ENCODE measurements at places on chromosomes 11 and 22.
A peak's percentile ranks its signal among the peaks of the same experiment; 100 is the strongest.

GRCh38 chr11:1532014-1532586, 40.0 kb downstream of the DUSP8 start:
- H3K27ac ChIP-seq: peak overlapping the region; percentile 84
- H3K36me3 ChIP-seq: no peaks in the 10 kb centered on the region
- H3K4me1 ChIP-seq: peaks cover 28% of the 10 kb centered on the region
- H3K27me3 ChIP-seq: no peaks in the 10 kb centered on the region
- DNase-seq: no peak

DNA sequence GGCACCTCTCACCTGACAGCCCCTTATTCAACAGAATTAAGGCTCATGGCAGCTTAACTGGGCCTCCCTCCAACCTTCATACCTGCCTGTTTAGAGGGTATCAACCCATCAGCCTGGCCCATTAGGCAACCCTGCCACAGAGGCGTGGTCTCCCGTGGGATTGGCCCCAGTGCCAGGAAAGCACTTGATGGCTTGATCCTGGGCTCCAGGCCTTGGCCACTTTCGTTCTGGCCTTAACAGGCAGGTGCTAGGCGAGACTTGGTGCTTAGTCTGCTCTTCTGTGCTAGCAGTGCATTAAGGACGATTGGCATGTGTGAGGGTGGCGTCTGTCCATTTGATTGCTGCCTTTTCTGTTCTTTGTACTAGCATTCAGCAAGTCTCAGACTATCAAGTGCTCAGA, 75.2 kb downstream of the CABIN1 start:
- H3K27me3 ChIP-seq: no peaks in the 10 kb centered on the region
- DNase-seq: no peak
- H3K4me3 ChIP-seq: no peak overlapping the region
- H3K4me1 ChIP-seq: peaks cover 6% of the 10 kb centered on the region
- no peak overlapping the region for H3K27ac ChIP-seq
- H3K36me3 ChIP-seq: peaks cover 10% of the 10 kb centered on the region

GRCh38 chr11:38046571-38047135, 1448.6 kb upstream of the RAG2 start:
- no peak overlapping the region for H3K4me3 ChIP-seq
- H3K36me3 ChIP-seq: no peaks in the 10 kb centered on the region
- no peaks in the 10 kb centered on the region for H3K27me3 ChIP-seq
- H3K4me1 ChIP-seq: no peaks in the 10 kb centered on the region
- H3K27ac ChIP-seq: no peak overlapping the region
- no peak for DNase-seq

DNA sequence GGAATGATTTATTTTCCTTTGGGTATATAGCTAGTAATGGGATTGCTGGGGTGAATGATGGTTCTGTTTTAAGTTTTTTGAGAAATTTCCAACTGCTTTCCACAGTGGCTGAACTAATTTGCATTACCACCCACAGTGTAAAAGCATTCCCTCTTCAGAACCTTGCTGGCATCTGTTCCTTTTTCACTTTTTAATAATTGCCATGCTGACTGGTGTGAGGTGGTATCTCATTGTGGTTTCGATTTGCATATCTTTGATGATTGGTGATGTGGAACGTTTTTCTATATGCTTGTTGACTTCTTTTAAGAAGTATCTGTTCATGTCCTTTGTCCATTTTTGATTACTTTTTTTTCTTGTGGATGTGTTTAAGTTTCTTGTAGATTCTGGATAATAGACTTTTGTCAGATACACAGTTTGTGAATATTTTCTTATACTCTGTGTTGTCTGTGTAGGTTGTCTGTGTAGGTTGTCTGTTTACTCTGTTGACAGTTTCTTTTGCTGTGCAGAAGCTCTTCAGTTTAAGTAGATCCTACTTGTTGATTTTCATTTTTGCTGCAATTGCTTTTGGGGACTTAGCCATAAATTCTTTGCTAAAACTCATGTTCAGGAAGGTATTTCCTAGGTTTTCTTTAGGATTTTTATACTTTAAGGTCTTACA, 291.8 kb upstream of the DDI1 start:
- no peak overlapping the region for H3K27ac ChIP-seq
- peaks cover 3% of the 10 kb centered on the region for H3K4me1 ChIP-seq
- DNase-seq: no peak
- H3K4me3 ChIP-seq: no peak overlapping the region
- H3K27me3 ChIP-seq: no peaks in the 10 kb centered on the region

- H3K36me3 ChIP-seq: peaks cover 2% of the 10 kb centered on the region
- peaks cover 48% of the 10 kb centered on the region for H3K27me3 ChIP-seq
- no peak overlapping the region for H3K27ac ChIP-seq
- no peak overlapping the region for H3K4me3 ChIP-seq
- DNase-seq: no peak
- H3K4me1 ChIP-seq: no peaks in the 10 kb centered on the region
These were observed 56.1 kb upstream of the UBASH3B start for GRCh38 chr11:122599434-122599833.

DNA sequence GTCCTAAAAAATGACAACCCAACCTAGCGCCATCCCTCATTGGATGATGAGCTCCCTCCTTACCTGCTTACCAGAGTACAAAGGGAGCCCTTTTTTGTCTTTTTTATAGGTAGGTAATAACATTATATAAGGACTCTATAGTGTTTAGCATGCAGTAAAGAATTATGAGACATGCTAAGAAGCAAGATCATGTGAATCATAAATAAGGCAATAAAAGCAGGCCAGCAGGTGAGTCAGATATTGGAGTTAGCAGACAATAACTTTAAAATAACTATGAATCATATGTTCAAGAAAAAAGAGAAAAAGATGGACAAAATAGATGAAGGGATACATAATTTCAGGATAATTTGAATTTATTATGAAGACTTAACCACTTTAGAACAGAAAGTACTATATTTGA, 81.5 kb downstream of the GRK3 start:
- H3K4me3 ChIP-seq: no peak overlapping the region
- no peak overlapping the region for H3K27ac ChIP-seq
- peaks cover 5% of the 10 kb centered on the region for H3K36me3 ChIP-seq
- DNase-seq: no peak
- H3K27me3 ChIP-seq: peaks cover 28% of the 10 kb centered on the region
- H3K4me1 ChIP-seq: no peaks in the 10 kb centered on the region

DNA sequence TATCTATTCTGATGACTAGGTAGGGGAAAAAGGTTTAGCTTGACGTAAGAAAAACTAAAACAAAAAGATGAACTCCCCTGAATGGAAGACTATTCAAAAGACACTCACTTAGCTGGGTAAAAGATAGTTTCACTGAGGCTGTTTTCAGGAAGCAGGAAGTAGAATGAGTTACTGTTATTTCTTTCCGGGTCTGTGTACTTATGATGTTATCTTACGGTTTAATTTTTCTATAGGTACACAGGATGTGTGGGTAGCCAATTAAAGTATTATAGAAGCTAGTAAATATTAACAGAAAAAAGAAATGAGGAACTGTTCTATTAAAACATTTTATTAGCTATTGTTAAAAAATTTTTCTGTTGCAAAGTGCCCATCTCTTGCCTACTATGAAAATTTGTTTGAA, 45.8 kb upstream of the MMP7 start:
- peaks cover 4% of the 10 kb centered on the region for H3K36me3 ChIP-seq
- DNase-seq: no peak
- no peaks in the 10 kb centered on the region for H3K27me3 ChIP-seq
- no peak overlapping the region for H3K4me3 ChIP-seq

DNA sequence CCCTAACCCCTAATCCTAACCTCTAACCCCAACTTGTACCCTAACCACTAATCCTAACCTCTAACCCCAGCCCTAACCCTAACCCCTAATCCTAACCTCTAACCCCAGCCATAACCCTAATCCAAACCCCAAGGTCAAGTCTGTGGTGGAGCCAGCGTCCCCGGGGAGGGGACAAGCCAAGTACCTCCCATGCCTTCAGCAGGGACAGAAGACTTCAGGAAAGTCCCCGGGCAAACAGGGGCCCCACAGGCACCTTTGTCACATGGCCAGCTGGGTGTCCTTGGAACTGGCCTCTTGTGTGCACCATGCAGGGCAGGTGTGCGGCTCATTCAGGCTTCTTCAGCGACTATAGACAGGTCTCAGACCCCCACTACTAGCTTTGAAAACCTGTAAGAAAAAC, 555.8 kb downstream of the BRD1 start:
- no peaks in the 10 kb centered on the region for H3K4me1 ChIP-seq
- H3K36me3 ChIP-seq: no peaks in the 10 kb centered on the region
- H3K4me3 ChIP-seq: no peak overlapping the region
- H3K27ac ChIP-seq: no peak overlapping the region
- DNase-seq: no peak
- H3K27me3 ChIP-seq: peaks cover 64% of the 10 kb centered on the region

- no peak for DNase-seq
- peaks cover 17% of the 10 kb centered on the region for H3K4me1 ChIP-seq
- H3K27ac ChIP-seq: no peak overlapping the region
These were observed 8.6 kb downstream of the DNHD1 start for GRCh38 chr11:6505577-6506240.

- peak overlapping the region; percentile 36 for H3K4me3 ChIP-seq
- H3K27me3 ChIP-seq: peaks cover 10% of the 10 kb centered on the region
- no peak overlapping the region for H3K27ac ChIP-seq
- H3K4me1 ChIP-seq: no peaks in the 10 kb centered on the region
These were observed 65.0 kb upstream of the TMEM45B start for GRCh38 chr11:129750343-129751292.

GRCh38 chr22:19933341-19934241, 8.0 kb upstream of the COMT start:
- H3K4me1 ChIP-seq: peaks cover 5% of the 10 kb centered on the region
- H3K27ac ChIP-seq: no peak overlapping the region
- DNase-seq: no peak
- H3K4me3 ChIP-seq: no peak overlapping the region

DNA sequence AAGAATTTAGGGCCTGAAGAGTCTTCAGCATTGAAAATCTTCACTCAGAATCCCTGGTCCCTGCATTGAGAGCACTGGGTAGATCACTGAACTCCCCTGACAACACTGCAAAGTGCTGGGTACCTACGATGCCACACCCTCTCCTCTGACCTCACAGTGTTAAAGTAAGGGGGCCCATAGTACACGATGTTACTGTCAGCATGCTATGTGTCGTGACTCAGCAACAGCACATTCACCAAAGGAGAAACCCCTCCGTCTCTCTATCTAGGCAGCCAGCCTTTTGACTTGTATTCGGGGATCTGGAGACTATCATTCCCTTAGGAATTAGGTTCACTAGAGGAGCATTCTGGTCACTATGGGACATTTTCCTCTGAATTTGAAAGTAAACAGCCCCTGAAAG, 67.4 kb upstream of the PITPNB start:
- no peak overlapping the region for H3K27ac ChIP-seq
- H3K27me3 ChIP-seq: no peaks in the 10 kb centered on the region
- peaks cover 5% of the 10 kb centered on the region for H3K4me1 ChIP-seq

DNA sequence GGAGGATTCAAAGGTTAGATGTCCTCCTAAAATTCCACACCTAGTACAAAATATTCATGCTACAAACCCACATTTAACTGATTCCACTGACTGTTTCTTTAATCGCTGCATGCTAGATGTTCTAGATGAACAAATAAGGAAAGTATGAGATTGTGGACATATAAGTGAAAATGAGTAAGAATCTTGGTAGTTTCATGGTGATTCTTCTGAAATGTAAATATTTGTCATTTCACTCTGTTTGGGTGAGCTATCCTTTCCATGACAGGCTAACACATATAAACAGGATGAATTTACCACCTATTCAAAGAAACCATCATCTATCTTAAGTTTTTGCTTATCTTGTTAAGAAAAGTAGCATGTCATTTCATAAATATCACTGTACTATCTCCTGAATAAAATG, 14.8 kb downstream of the OR5B3 start:
- H3K4me3 ChIP-seq: no peak overlapping the region

- H3K36me3 ChIP-seq: no peaks in the 10 kb centered on the region
- DNase-seq: no peak
- H3K27ac ChIP-seq: no peak overlapping the region
- H3K4me3 ChIP-seq: no peak overlapping the region
- H3K27me3 ChIP-seq: peaks cover 66% of the 10 kb centered on the region
These were observed 29.1 kb upstream of the LMO2 start for GRCh38 chr11:33920838-33921613.

GRCh38 chr11:45921561-45922424, 663 bp upstream of the LARGE2 start:
- H3K27me3 ChIP-seq: no peaks in the 10 kb centered on the region
- no peak for DNase-seq
- peak overlapping the region; percentile 89 for H3K4me3 ChIP-seq
- no peaks in the 10 kb centered on the region for H3K36me3 ChIP-seq

DNA sequence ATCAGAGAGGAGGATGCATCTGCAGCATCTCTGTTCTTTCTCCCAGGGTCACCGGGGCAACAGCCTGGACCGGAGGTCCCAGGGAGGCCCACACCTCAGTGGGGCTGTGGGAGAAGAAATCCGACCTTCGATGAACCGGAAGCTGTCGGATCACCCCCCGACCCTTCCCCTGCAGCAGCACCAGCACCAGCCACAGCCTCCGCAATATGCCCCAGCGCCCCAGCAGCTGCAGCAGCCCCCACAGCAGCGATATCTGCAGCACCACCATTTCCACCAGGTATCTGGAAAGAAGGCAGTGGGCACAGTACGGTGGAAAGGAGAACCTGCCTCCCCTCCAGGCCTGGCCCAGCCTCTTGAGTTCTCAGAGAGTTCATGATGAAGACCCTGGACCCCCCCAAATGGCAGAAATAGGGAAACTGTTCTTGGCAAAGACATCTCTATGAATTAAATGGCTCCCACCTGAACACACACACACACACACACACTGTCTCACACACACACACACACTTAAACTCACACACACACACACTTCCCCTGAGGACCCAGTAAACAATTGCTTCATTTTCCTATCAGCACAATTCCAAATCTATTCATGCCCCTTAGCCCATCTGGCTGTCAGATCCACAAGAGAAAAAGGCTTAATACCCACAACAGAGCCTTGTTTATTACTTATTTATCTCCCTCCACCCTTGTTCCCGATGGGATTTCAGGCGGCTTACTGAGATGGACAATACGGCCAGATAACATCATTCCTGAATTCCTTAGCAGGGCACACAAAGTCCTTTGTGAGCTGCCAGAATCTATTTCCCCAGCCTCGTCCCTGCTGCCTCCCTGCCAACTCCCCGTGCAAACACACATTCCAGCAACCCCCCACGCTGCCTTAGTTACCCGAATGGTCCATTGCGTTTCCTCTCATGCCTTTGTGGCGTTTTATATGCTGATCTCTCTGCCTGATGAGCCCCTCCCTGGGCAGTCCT, 8.1 kb downstream of the TMA7B start:
- H3K27me3 ChIP-seq: no peaks in the 10 kb centered on the region
- DNase-seq: no peak
- no peak overlapping the region for H3K4me3 ChIP-seq
- H3K27ac ChIP-seq: peak overlapping the region; percentile 81
- H3K36me3 ChIP-seq: peaks cover 21% of the 10 kb centered on the region

GRCh38 chr11:100003985-100004384, 683.1 kb upstream of the ARHGAP42 start:
- no peaks in the 10 kb centered on the region for H3K4me1 ChIP-seq
- H3K27ac ChIP-seq: no peak overlapping the region
- no peak for DNase-seq
- no peaks in the 10 kb centered on the region for H3K27me3 ChIP-seq

DNA sequence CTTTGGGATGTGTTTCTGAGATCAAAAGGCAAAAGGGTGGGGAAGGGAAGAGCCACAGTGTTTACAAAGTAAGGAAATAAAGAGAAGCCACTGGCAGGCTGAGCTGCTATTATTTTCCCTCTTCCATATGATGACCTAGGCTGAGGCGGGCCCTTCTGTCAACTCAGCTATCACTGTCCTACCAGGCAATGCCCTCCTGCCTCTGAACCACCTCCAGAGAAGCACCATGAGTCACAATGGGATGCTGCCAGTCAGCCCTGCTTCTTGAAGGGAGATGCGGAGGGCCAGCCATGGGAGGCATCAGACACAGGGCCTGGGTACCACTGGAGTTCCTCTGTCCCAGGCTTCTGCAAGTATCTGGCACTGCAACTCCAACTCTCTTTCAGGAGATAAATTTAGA, 107.9 kb upstream of the BID start:
- peak overlapping the region; percentile 84 for H3K27ac ChIP-seq
- peaks cover 12% of the 10 kb centered on the region for H3K36me3 ChIP-seq
- peaks cover 11% of the 10 kb centered on the region for H3K4me1 ChIP-seq
- no peaks in the 10 kb centered on the region for H3K27me3 ChIP-seq
- DNase-seq: no peak

All from T-helper 17 cell (primary cell).